Activated CD4-positive, alpha-beta T cell treated with anti-CD3 and anti-CD28 coated beads, Interleukin-2, amount 10 ng/mL, durations not matched to agents 7 days and 5 days (primary cell): ENCODE measurements at places on chromosomes 7 and 10.

- DNase-seq: peak; percentile 32
Observed at GRCh38 chr10:117217196-117217761, 20.0 kb downstream of the KCNK18 start.

- no peak for DNase-seq
Observed at GRCh38 chr10:24926557-24926956, 25.8 kb downstream of the PRTFDC1 start.

DNA sequence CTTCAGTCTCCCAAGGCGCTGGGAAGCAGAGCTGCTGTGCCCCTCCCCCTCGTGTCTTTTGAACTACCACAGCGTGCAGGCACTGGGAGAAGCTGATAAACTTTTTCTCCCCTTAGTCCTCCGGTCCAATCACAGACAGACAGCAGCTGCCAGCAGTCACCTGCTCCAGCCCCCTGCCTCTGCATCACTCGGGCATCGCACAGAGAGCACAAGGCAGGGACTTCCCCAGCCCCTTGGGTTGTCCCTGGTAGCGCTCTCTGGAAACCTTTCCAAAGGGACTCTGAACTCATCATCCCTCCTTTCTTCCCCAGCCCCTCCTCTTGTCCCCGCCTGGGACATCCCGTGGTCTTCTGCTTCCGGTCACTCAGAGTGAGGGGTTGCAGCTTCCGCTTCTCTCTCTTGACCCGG lies 1.4 kb upstream of the NEUROG3 start:
- no peak for DNase-seq

DNA sequence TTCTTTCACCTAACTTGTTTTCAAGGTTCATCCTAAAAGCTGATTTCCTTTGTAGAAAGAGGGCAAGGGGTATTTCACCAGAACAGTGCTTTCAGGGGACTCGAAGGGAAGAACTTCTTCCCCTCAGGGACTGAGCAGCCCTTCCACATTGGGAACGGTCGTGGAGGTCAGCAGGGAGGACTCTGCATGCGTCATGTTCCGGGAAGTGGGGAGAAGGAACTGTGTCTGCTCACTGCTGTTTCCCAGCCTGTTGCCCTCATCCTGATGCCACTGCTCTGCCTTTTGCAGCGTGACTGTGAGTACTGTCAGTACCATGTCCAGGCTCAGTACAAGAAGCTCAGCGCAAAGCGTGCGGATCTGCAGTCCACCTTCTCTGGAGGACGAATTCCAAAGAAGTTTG lies 27.2 kb downstream of the MCM10 start:
- DNase-seq: no peak

- no peak for DNase-seq
Observed at GRCh38 chr7:89073776-89074175, 278.2 kb upstream of the TEX47 start.
